ENCODE measurements at places on chromosomes 7 and 10. TPM values are rescaled to one million over a fixed set of nuclear protein-coding genes. Genes with fewer than 3 reads are reported as not detected.

Gene C10orf62
- total RNA-seq = not detected

Gene HOXA5
- total RNA-seq = not detected

Gene KLHDC10
- 20.5 TPM for total RNA-seq

Gene HOXA1
- total RNA-seq = 0.28 TPM

Gene ZSCAN25
- 49.0 TPM for total RNA-seq

Gene AKR1C4
- total RNA-seq = not detected

Gene KIN
- 13.3 TPM for total RNA-seq

Gene CRHR2
- total RNA-seq = 0.09 TPM

- H3K4me1 ChIP-seq = peaks cover 14% of the 10 kb centered on the region
- no peaks in the 10 kb centered on the region for H3K27me3 ChIP-seq
- no peaks in the 10 kb centered on the region for H3K36me3 ChIP-seq
- no peak overlapping the region for H3K27ac ChIP-seq
- H3K4me3 ChIP-seq = no peak overlapping the region
- peak; percentile 32 for DNase-seq
Observed at GRCh38 chr10:73931767-73932619, 21.1 kb downstream of the PLAU start.

DNA sequence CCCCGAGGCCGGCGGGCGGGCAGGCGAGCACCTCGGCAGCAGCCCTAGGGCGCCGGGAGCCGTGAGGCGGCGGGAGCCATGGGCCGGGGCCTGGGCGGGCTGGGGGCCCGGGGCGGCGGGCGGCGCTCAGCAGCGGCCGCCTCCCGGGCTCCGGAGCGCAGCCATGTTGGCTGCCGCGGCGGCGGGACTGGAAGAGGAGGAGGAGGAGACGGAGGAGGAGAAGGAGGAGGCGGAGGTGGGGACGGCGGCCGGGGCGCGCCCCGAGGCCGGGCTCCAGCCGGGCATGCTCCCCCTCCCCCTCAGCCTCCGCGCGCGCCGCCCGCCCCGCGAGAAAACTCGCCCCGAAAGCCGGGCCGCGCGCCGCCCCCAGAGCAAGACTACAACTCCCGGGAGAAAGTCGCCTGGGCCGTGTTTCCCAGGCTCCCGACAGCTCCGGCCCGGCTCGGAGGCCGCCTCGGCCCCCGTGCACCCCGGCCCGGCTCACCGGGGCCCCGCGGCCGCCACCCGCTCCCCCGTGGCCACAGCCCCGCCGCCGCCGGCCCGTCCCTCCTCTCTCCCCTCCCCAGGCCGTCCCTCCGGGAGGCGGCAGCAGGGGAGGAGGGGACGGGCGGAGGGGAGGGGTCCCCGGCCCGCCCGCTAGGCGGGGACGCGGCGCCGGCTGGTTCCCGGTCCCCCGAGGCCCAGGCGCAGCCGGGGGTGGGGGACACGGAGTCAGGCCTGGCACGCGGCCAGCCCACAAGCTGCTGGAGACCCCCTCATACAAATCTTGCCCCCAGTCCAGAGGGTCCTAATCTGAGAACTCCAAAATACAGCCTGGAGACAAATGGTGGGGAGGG lies at the start of gene DLG5:
Gene DLG5, minus strand, starts transcription at position 190 of the 836 bp plus-strand sequence. CDS start 235 bp downstream, outside the sequence.
- H3K27me3 ChIP-seq = peaks cover 7% of the 10 kb centered on the region
- peak within 1 kb of the TSS; percentile 73 for H3K4me3 ChIP-seq
- no peaks in the 10 kb centered on the region for H3K36me3 ChIP-seq

DNA sequence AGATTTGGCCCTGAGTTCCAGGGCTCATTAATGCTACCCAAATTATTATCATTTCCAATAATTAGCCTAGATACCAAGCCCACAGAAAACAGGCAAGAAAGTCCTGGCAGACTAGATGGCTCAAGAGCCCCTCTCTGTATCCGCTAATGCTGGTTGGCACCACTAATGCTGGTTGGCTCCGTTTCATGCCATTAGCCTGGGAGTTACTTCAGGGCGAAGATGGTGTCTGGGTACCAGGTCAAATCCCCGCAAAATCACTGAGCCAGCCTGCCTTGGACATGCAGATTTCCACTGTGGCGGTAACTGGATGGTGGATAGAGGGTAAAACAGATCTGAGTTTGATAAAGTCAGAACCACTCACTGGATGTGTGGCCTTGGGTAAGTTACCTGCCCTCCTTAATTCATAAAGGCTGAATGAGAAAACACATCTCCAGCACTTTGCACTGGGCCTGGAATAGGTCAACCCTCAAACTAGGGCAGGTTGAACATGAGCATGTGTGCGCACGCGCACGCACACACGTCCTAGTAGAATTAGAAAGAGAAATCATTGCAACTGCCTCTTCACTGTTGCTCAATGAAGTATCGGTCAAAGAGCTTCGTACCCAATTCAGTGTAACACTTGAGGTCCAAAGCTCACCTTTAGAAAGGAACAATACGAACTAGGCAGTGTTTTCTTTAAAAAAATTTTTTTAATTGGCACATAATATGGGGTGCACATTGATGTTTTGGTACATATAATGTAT lies 91.5 kb downstream of the PRPF18 start:
- no peaks in the 10 kb centered on the region for H3K36me3 ChIP-seq
- no peak overlapping the region for H3K4me3 ChIP-seq
- no peak overlapping the region for H3K27ac ChIP-seq
- no peak for DNase-seq
- no peaks in the 10 kb centered on the region for H3K27me3 ChIP-seq

DNA sequence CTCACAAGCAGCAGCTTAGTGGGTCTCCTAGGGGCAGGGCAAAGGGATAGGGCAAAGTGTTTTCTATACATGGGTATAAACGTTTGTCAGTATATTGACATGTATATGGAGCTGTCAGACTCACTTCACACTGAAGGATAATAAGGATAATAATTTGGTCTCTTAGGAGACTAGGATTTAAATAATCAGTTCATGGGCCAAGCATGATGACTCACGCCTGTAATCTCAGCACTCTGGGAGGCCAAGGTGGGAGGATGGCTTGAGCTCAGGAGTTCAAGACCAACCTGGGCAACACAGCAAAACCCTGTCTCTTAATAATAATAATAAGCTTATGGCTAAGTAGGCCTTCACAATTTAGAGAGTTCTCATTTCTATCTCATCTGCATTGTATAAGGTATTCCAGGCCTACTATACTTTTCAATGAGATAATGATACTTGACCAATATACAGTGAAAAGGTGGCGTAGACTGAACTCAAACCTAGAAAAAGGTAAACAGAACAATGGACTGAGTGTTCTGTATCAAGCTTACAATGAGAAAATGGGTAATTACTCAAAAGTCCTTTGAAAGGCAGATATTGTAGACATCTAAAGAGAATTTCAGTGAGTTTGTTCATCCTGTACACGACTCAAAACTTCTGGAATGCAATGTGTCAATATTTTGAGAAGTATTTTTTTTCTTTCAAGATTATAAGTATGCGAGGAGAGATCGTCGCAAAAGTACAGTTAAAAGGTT lies 7.0 kb downstream of the GSAP start:
- no peaks in the 10 kb centered on the region for H3K27me3 ChIP-seq
- DNase-seq = no peak
- no peak overlapping the region for H3K27ac ChIP-seq
- H3K4me1 ChIP-seq = no peaks in the 10 kb centered on the region
- no peak overlapping the region for H3K4me3 ChIP-seq

DNA sequence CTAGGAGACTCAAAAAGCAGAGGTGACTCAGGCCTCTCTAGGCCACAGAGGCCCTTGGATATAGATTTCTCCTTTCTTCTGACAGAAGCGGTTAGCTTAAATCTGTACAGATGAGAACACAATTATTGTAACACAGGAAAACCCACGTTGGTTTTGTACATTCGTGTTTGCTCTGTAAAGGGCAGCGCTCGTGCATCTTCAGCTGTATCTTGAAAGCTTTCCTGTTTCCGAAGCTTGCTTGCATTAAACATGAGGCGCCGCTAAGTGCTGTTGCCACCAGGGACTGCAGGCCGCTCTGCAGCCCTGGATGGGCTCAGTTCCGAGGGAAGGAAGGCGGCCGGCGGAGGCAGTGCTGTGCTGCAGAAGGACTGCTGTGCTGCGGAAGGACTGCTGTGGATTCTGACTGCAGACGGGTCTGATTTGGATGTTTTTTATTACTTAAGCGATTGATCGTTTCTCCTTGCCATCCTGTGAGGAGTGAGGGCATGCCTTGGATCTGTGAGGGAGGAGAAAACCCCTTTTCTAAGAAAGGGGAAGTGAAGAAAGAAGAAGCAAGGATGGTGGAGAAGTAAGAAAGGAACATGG lies 53.3 kb downstream of the FHIP2A start:
- peak; percentile 3 for DNase-seq
- H3K27ac ChIP-seq = no peak overlapping the region
- no peaks in the 10 kb centered on the region for H3K36me3 ChIP-seq
- peaks cover 3% of the 10 kb centered on the region for H3K4me1 ChIP-seq

DNA sequence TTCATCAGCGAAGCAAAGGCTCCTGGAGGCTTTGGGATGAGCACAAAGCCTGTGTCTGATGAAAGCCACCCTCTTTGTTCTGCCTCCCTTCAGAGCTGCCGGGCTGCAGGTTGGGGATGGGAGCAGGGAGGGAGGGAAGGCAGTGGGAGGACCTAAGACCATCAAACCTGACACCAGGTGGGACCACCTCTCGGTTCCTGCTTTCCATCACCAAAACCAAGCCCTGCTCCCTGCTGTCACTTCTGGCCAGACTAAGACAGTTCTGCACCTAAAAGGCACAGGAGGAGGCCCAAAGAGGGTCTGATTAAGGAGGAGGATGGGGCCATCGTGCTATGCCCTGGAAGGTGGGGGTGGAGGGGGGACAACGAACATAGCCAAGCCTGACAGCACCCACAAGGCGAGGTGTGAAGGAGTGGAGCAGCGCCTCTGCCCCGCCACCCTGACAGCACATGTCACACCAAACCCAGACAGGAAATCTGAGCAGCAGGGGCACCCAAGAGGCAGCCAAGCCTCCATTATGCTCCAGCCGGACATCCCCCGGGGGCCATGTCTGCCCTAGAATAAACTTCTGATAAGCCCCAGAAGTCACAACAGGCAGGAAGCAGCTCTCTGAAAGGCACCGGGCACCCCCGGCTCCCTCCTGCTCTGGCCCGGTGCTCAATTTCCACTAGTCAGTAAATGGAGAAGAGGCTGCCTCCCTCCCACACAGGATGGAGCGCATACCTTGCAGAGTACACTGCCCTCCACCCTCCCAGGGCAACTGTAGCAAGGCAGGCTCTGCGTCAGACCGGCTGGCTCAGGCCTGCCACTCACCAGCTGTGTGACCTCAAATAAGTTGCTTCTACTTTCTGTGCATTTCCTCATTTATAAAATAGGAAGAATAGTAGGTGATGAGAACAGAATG lies 48.9 kb downstream of the DLG5 start:
- H3K27ac ChIP-seq = peak overlapping the region; percentile 64
- peak; percentile 52 for DNase-seq
- peak overlapping the region; percentile 2 for H3K4me3 ChIP-seq
- H3K4me1 ChIP-seq = peaks cover 5% of the 10 kb centered on the region

- no peaks in the 10 kb centered on the region for H3K4me1 ChIP-seq
- H3K27me3 ChIP-seq = no peaks in the 10 kb centered on the region
- no peak for DNase-seq
- H3K4me3 ChIP-seq = no peak overlapping the region
- H3K27ac ChIP-seq = peak overlapping the region; percentile 19
Observed at GRCh38 chr10:26543567-26544306, 105.6 kb downstream of the APBB1IP start.

DNA sequence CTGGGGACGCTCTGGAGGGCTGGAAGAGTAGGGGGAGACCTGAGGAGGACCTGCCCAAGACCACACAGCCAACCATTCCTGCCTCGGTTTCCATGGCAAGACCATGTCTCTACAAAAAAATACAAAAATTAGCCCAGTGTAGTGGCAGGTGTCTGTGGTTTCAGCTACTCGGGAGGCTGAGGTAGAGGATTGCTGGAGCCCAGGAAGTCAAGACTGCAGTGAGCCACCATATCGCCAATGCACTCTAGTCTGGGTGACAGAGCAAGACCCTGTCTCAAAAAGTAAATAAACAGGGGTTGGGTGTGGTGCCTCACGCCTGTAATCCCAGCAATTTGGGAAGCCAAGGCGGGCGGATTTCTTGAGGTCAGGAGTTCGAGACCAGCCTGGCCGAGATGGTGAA lies 48.7 kb downstream of the CLIP2 start:
- no peaks in the 10 kb centered on the region for H3K4me1 ChIP-seq
- no peaks in the 10 kb centered on the region for H3K36me3 ChIP-seq
- no peak overlapping the region for H3K27ac ChIP-seq
- H3K27me3 ChIP-seq = no peaks in the 10 kb centered on the region
- no peak for DNase-seq
- no peak overlapping the region for H3K4me3 ChIP-seq

DNA sequence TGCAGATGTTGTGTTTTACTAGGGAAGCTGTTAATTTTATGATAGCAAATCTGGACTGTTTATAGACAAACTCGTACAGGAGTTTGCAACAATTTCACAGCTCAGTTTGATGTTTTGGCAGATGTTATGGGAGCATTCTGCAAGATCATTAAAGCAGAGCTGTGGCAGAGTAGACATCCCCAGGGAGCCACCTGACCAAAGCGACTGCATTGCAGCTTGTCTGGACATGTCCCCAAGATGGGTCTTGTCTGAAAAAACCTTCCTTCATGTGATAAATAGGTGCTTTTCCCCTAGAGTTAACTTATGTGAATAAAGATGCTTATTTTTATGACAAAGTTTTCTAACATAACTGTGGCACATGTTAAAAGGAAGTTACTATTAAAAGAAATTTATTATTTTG lies 91.2 kb upstream of the GPR141 start:
- H3K4me1 ChIP-seq = no peaks in the 10 kb centered on the region
- no peak overlapping the region for H3K27ac ChIP-seq
- DNase-seq = no peak
- H3K36me3 ChIP-seq = no peaks in the 10 kb centered on the region
- no peaks in the 10 kb centered on the region for H3K27me3 ChIP-seq

- H3K27me3 ChIP-seq = no peaks in the 10 kb centered on the region
- H3K36me3 ChIP-seq = no peaks in the 10 kb centered on the region
- no peak overlapping the region for H3K4me3 ChIP-seq
- peaks cover 20% of the 10 kb centered on the region for H3K4me1 ChIP-seq
Observed at GRCh38 chr7:129227646-129228578, 3.1 kb downstream of the AHCYL2 start.

GRCh38 chr10:20955355-20955893 lies 58.3 kb upstream of the NEBL start:
- no peaks in the 10 kb centered on the region for H3K4me1 ChIP-seq
- H3K36me3 ChIP-seq = no peaks in the 10 kb centered on the region
- H3K27me3 ChIP-seq = no peaks in the 10 kb centered on the region
- H3K4me3 ChIP-seq = no peak overlapping the region
- H3K27ac ChIP-seq = no peak overlapping the region

DNA sequence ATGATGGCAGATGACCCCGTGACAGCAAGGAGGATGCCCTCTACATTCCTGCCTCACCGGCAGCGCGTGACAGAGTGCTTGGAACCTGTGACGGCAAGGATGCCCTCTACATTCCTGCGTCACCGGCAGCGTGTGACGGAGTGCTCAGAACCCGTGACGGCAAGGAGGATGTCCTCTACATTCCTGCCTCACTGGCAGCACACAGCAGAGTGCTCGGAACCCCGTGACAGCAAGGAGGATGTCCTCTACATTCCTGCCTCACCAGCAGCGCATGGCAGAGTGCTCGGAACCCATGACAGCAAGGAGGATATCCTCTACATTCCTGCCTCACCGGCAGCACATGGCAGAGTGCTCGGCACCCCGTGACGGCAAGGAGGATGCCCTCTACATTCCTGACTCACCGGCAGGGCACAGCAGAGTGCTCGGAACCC lies 231.0 kb downstream of the DIP2C start:
- peaks cover 9% of the 10 kb centered on the region for H3K4me1 ChIP-seq
- peaks cover 7% of the 10 kb centered on the region for H3K27me3 ChIP-seq
- H3K36me3 ChIP-seq = no peaks in the 10 kb centered on the region
